ENCODE measurements at places on chromosomes 12 and 14.

DNA sequence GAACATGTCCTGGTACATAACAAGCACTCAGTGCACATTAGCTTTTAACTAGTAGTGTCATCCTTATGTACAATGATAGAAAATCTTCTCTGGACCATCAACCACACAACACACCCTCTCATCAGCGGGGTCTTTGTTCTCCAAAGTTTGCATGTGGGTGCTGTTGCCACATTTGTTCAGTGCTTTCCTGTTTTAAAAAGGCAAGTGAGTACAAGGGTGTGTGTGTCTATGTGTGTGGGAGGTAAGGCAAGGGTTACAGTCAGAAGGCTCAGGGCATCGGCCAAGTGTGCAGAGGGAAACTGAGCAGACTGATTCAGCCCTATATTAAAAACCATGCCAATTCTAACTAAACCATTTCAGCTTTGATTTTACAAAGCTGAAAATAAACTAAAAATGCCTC is 17.9 kb downstream of the KRT76 start:
- DNase-seq: no peak

- DNase-seq: no peak
Measured at GRCh38 chr12:96303653-96304052, 96.6 kb downstream of the CDK17 start.

GRCh38 chr14:56357428-56357827 is 222.2 kb upstream of the TMEM260 start:
- DNase-seq: no peak

GRCh38 chr12:101743724-101744472 is 4.6 kb upstream of the SYCP3 start:
- DNase-seq: no peak

- DNase-seq: no peak
Measured at GRCh38 chr12:26370098-26370497, 174.7 kb downstream of the SSPN start.

GRCh38 chr14:83568141-83568540 is 1961.8 kb upstream of the FLRT2 start:
- DNase-seq: no peak

DNA sequence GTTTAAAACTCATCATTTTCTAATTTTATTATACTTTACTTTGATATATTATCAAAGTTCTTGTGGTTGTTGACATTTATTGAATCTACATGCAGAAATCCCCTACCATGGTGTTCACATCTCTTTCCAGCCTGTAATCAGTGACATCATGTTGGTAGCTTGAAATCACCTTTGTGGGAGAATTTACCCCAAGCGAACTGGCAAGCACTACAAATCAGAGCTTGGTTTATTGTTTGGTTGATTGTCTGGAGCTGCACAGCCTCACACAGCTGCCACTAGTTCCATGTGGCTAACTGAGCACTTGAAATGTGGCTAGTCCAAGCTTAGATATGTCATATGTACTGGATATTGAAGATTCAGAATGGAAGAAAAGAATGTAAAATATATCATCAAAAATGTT is 15.4 kb upstream of the KRT5 start:
- no peak for DNase-seq

DNA sequence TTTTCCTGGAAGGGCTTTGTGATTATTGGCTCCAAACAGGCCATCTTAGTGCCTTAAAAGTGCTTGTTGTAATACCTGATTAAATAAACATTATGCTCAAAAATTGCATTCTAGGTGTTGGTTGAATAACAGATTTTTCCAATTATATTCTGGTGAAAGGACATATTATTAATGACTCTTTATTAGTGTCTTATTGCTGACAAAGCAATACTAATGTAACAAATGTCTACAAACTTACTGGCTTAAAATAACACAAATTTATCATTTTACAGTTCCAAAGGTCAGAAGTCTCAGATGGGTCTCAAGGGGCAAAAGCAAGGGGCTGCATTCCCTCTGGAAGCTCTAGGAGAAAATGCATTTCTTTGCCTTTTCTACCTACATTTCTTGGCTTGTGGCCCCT is 86.9 kb upstream of the CPM start:
- DNase-seq: no peak

GRCh38 chr12:52518574-52519386 is 1.4 kb downstream of the KRT5 start:
- no peak for DNase-seq

DNA sequence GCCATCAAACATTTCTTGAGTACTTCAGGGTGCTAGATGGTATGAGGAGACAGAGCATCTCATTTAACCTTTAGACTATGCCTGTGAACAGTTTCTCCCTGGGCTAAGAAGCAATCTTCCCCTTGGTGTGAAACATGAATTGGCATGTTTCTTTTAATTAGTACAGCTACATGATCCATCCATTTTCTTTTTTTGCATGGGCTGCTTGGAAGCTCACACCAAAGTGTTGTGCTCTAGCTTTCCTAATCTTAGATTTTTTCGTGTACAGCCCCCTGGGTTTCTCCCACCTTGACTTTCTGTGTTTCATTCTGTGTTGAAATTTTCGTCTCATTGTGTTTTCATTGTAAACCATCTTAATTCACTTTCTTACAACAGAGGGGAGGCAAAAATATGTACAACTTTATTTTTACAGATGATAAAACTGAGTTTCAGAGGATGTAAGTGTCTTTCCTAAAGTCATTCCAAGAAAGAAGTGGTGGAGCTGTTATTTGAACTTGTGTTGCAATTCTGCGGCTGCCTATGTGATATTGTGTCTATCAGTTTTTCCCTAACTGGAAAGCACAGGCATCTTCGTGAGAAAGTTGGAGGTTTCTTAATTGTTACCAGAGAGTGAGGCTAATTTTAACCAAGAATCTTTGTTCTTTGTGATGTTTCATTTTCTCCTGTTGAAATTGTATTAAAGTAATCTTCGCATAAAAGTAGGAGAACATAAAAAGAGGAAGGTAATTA is 64.5 kb downstream of the DAAM1 start:
- no peak for DNase-seq

DNA sequence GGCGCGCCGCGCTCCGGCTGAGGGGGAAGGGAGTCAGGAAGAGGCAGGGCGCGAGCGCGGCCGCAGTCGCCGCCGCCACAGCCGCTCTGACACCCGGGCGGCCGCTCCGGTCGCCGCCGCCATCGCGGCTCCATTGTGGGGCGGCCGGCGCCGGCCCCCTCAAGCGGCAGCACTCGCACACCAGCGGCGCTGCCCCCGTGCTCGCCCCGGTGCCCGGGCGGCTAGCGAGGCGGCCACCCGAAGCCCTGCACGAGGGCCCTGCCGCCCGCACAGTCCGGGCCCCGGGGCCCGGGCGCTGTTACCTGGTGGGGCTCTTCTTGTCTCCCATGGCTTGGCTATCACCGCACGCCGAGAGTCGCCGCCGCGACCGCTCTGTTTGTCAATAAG is 202 bp downstream of the YAF2 start:
- DNase-seq: no peak

DNA sequence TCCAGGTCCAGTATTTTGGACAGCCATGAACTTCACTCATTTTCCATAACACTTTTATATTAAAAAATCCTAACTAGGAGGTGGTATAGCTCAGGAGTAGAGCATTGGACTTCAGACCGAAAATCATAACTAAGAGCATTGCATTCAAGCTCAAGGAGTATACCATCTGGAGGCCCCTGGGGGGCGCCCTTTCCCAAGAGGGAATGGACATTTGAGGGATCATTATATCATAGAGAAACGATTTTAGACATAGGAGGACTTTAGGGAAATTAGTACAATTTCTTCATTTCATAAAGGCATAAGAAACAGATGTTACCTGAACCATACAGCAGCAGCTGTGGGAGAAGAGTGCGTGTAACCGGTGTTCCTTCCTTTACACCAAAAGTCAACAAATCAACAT is 5.2 kb upstream of the ATG14 start:
- DNase-seq: no peak

GRCh38 chr12:48197549-48197970 is 5.5 kb downstream of the OR10AD1 start:
- no peak for DNase-seq

GRCh38 chr12:85985996-85986395 is 111.9 kb downstream of the NTS start:
- no peak for DNase-seq

GRCh38 chr12:100539202-100539601 is 34.3 kb upstream of the GAS2L3 start:
- DNase-seq: peak; percentile 37

DNA sequence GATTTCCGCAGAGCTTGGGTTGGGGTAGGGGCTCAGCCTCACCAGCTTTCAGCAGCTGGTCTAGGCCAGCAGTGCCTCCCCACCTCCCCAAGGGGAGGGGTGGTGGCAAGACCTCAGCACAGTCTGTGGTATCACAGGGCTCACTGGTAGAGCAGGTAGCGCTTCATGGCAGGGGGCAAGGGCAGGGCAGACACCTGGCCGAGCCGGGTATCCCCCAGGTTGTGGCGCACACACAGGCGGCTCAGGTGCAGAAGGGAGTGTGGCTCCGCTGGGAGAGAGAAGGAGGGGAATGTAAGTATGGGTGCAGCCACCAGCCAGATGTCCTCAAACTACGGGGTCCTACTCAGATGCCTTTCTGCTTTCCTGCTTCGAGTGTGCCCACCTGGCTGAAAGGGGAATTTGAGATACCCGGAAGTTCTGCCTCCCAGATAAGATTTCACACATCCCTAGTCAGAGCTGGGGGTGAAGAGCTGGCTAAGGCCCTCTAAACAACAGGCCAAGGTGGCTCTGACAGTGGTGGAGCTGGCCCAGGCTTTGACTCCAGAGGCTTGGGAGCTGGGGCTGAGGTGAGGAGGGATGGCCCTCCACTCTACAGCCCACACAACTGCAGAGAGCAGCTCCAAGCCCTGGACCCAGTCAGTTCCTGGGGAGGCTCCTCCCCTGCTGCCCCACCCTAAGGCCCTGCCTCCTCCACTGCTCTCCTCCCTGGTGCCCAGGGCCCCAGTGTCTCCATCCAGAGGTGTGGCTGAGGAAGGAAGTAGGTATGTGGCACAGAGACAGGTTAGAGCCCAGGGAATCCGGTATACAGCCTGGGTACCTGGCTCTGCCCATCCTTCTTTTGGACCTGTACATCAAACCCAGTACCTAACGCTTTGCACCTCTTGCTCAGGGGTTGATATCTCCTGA is 1.8 kb downstream of the SPSB2 start:
- no peak for DNase-seq

DNA sequence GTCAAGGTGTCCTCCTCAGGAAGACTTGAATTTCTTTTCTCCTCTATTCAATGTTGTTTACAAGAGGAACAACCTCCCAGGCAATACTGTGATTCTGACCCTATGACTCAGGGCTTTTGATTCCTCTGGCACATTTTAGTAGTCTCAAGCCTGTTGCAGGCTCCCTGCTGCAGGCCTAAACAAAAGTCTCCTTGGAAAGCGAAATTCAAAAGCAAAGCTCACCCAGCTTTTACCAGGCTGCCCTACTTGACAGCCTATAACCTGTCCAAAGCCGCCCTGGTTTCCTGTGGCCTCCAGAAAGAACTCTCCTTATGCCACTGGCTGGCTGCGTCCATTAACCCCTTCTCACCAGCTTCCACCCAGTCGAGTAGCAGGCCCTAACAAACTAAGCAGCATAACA is 11.6 kb downstream of the FGD6 start:
- DNase-seq: peak; percentile 95

DNA sequence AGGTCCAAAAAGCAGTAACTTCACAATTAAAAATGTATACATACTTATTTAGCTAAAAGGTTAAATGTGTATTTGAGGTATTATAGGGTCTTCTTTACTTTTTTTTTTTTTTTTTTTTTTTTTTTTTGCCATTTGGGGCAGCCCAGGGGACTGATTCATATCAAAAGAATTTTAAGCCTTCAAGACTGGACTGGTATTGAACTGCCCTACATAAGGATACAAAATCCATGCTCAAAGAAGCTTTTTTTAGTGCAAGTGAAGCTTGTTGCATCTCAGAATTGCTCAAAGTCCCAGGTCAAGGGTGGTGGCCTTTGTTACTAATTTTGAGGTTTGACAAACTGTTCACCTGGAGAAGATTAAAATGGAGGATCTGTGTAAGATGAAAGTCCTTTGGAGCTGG is 124.0 kb downstream of the APAF1 start:
- DNase-seq: peak; percentile 39

GRCh38 chr12:76943008-76943407 is 64.2 kb upstream of the CSRP2 start:
- no peak for DNase-seq

- no peak for DNase-seq
Measured at GRCh38 chr12:1503281-1503711, 91.1 kb downstream of the FBXL14 start.

- DNase-seq: no peak
Measured at GRCh38 chr12:32507942-32508320, 108.6 kb downstream of the FGD4 start.

DNA sequence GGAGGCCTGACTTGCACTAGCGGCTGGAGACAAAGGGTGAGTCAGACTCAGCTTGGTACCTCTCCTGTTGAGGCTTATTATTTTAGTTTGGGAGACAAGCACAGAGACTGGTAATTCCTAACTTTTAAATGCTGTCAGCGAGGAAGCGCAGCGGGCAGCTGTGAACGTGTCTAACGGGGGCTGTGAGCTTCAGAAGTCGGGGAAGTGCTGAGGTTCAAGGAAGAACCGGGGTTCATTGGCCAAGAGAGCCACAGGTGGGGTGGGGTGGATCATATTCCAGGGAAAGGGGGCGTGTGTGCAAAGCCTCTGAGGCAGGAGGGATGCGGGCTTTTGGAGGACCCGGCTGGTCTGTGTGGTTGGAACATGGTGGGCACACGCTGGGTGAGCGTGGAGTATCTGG is 36.1 kb upstream of the ADGRD1 start:
- no peak for DNase-seq

DNA sequence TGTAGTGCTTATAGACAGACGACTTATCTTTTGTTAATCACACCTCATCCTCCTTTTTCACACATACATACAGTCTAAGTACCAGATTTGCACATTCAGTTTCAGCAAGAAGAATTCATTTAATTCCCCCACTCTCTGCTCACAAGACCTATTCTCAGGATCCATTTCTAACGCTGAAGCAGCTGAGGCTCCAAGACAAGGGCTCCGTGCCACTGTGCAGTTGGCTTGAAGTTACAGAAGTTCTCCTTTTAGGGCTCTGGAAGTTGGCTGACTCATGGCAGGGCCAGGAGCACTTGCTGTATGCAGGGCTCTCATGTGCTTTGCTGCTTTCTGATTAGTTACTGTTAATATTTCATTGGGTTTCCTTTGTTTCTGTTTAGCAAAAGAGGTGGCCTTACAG is 1566.9 kb upstream of the TMEM132C start:
- no peak for DNase-seq

DNA sequence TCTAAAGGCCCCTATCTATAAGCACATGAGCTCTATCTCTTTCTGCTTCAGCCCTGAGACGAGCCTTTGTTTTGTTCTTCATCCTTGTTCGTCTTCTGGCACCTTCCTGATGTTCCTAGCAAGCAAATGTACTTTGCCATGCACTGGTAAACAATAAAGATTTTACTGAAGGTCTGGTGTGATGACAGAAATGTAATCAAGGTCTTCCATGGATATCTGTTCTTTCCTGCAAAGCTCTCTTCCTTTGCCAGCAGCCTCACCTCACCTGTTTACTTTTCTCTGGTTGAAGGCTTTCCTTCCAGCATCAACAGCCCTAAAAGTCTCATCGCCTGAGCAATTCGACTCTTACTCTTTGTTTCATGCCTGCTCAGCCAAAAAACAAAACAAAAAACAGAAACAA is 330.3 kb downstream of the PCNX1 start:
- DNase-seq: no peak

Data from foreskin keratinocyte (primary cell).